ENCODE measurements at places on chromosomes 7 and 10.
A peak's percentile ranks its signal among the peaks of the same experiment; 100 is the strongest.

DNA sequence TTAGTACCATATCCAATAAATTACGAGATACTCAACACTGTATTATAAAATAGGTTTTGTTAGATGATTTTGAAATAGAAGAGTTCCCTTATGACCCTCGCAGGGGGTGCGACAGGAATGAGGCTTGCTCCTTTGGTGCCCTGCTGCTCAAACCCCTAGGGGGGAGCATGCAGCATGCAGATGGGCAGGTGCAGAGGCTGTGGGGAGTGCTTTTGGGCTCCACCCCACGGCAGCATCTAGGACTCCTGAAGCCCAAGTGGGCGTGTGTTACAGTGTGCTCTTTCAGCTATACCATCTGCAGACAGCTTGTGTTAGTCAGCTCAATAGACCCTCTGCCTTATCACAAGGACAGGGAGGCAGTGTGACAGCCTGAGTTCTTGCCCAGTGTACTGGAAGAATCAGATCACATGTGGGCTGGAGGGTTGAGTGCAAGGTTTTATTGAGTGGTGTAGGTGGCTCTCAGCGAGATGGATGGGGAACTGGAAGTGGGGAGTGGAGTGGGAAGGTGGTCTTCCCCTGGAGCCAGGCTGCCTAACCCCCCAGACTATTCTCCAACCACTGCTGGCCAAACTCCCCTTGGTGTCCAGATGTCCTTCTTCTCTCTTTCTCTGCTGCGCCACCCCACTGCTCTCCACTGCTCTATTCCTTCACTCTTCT lies 3.1 kb upstream of the MRC1 start:
- DNase-seq = no peak

- DNase-seq = peak; percentile 43
Observed at GRCh38 chr10:49115015-49115795, at the start of gene VSTM4. TSS of gene VSTM4 (minus strand) at chr10:49115522. CDS start at chr10:49115485, 37 bp downstream.

DNA sequence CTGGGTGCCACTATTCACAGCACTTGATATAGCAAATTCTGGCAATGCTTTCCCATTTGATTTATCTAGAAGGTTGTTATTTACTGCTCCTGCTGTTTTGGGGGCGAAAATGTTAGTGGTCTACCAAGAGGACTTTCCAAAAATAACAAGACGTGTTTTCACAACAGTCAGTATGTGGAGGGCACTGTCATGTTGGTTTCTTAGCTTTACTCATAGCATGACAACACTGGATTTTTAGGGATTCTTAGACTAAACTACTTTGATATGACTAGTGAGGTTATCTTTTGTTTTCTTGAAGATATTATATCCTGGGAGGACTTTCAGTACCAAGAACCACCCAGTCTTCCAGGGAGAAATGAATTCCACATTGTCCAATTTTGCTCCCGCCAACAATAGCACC lies 49.4 kb downstream of the NUDCD3 start:
- no peak for DNase-seq

DNA sequence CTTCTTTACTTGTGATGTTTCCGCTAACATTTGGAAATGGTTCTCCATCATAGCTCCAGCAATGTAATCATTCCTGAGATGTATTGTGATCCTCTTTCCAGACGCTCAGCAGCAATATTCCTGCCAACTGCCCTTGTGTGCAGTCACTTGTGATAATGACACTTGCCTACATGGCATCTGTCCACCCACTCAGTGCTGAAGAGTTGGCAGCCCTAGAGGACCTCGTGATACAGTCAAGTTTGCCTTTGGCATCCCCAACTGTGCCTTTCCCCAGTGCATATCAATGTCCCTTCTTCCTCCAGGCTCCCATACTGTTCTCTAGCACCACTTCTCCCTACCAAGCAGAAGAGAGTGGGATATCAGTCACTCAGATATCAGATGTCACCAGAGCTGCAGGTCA lies 64.9 kb downstream of the MYOF start:
- DNase-seq = no peak

- DNase-seq = no peak
Observed at GRCh38 chr7:138328215-138328614, 131.8 kb upstream of the TRIM24 start.

- peak; percentile 46 for DNase-seq
Observed at GRCh38 chr7:37448636-37449361, at the start of gene ELMO1. TSS of gene ELMO1 (minus strand) at chr7:37448864. CDS start at chr7:37342690, 106,174 bp downstream.

DNA sequence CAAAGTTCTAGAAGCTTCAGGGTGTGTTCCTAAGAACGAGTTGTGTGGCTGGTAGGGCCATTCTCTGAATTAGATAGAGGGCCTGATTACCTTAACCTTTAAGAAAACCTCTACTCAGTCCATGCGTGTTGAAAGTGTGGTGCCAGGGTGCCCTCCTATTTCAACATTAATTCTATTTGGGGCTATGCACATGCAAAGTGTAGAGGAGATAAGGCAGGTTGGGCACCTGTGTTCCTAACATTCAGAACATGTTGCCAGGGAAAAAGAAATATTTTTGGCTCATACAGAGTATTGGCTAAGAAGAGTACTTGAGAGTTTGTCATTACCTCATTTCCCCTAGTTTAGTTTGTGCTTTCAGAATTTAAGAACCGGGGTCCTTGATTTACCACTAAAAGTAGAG lies 20.6 kb downstream of the SLC26A3 start:
- DNase-seq = no peak

GRCh38 chr7:154912871-154913637 lies 89.9 kb downstream of the PAXIP1 start:
- DNase-seq = no peak

DNA sequence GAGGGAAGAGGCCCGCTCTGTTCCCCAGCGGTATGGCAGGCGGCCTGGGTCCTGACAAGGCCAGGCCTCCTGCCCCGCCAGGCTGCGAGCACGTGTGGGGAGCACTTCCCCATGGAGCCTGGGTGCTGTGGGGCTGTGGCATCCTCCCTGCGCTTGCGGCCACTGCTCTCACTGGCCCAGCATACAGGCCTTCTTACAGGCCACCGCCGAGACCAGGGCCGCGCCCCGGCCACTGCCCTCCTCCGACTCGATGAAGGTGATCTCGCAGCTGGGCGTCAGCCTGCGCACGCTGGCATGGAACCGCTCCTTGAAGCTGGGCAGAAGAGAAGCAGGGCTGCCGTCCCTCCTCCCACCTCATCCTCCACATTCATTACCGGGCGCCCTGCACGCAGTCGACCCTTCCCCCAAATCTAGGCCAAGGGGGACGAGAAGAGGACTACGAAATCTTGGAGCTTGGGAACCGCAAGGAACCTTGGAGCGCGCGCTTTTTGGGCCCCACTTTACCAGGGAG lies 3.9 kb upstream of the MYL7 start:
- DNase-seq = no peak

GRCh38 chr10:117541909-117542705 lies 439 bp upstream of the EMX2 start:
- peak; percentile 96 for DNase-seq

DNA sequence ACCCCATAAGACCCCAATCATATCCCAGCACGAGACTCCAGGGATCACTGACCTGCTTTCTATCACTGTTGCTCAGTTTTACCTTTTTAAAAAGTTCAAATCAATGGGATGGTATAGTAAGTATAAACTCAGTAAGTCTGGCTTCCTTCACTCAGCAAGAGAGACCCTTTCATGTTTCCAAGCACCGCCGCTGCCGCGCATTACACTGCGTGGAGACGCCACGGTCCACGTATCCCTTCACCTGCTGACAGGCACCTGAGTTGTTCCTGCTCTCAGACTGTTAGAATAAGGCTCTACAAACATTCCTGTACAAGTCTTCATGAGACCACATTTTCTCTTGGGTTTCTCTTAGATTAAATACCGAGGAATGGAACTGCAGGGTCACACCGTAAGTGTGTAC lies 28.3 kb downstream of the MAD1L1 start:
- no peak for DNase-seq

DNA sequence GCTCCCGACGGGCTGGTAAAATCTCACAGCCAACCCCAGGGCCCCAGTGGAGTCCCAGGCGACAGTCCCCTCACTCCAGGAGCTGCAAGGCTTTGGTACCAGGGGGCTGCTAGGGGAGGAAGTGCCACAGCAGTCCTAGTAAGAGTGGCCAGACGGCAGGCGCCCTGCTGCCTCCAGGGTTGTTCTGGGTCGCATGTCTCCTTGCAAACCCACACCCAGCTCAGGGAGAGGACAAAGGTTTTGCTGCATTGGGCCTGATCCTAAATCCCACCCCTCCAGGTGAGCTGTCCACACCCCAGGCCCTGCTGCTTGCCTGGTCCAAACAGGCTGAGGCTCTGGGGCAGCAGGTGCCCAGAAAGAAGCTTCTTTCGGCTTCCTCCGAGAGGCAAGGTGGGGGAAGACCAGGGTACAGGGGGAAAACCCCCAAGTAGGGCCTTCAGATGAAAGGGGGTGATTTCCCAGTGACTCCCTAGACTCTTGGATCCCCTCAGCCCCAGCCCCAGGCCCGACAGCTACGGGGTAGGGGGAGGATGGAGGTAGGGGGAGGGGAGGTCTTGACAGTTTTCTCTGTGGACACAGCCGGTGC lies 4.2 kb upstream of the KCP start:
- DNase-seq = no peak

DNA sequence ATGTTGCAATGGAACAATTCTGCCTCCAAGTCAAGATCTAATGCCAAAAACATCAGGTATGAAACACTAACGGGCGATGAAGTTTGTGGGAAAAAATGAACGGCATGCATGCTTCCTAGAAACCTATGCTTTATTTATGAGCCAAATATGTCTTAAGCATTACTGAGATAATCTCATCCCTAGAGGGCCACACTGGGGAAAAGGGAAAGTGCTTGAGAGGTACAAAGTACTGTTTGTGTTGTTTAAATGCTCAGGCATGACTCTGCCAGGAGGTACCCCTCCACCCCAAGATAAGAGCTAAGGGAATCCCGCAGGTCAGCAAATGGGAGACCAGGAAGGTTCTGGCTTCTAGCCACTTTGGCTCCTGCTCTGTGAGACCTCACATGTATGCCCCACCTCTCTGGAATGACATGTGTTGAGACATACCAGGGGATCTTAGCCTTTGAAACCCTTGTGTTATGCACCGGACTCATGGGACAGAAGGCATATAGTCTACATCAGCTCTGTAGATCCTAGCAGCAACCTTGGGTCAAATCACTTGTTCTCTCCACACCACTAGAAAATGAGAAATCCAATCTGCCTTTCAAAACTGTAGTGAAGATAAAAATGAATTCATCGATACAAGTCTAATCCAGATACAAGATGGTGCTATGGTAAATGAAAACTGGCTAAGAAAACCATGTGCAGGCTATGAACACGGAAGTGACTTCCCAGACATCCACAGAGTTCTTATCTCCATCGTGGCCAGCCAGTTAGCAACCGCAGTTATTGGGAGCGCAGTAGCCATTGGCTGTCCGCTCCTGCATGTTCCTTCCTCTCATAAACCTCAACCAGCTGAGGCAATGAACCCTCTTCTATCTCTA lies 61.0 kb downstream of the CREB3L2 start:
- DNase-seq = no peak

DNA sequence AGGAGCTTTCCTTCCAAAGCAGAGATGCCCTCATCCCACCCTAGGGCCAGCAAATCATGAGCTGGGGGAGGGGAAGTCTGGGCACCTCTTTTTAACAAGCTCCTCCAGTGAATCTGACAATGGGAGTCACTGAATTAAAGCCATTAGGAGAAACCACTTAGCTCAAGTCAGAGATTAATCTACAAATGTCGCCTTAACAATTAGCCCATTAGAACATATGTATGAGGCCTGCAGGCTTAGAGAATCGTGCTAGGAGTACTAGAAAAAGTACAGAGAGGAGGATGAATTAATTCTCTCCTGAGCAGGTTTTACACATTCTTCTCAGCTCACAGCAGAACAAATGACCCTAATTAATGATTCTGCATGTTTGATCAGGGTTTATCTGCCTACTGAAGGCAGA lies 381.3 kb downstream of the KCNMA1 start:
- no peak for DNase-seq

GRCh38 chr10:131086094-131086493 lies 225.4 kb downstream of the TCERG1L start:
- no peak for DNase-seq

GRCh38 chr7:127256041-127256725 lies 3.4 kb upstream of the GRM8 start:
- no peak for DNase-seq

- DNase-seq = no peak
Observed at GRCh38 chr10:7819121-7819460, 786 bp downstream of the TAF3 start.

DNA sequence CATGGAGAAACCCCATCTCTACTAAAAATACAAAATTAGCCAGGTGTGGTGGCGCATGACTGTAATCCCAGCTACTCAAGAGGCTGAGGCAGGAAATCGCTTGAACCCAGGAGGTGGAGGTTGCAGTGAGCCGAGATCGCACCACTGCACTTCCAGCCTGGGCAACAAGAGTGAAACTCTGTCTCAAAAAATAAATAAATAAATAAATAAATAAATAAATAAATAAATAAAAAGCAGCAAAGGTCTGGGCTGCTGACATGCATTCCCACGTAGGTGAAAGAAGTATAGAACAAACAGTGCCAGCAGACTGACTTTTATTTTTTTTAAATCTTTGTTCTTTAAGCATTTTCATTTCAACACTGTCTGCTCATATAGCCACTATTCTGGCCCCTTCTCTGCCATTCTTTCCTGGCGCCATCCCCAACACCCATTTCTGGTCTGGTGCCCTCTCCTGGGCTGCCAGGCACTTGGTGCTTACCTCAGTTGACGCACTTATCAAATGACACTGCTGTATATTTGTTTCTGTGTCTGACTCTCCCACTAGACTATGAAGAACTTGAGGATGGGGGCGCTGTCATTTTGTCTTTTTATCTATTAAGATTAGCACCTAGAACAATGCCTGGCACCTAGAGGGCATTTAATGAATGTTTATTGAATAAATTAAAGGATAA lies 15.6 kb downstream of the FAM107B start:
- no peak for DNase-seq

DNA sequence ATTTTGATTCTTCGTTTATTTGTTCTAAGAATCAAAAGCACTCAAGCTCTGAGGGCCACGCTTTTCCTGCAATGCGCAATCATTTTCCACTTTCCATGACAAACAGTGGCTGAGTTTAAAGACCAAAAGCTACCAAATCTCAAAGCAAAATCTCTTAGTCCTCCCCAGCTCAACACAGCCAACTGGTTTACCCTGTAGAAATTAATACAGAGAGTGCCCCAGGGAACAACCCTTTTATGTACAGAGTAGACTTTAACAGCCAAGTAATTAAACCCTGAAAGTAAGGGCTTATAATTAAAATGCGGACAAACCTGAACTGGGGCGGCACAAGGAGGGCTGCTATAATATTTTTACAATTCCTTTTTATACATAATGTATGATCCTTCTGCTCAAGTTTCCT lies 53.2 kb downstream of the FAM53B start:
- no peak for DNase-seq

Data from uterus (tissue), 4 donors.